ENCODE measurements at places on chromosomes 16 and 17. TPM values are rescaled to one million over a fixed set of nuclear protein-coding genes. Genes with fewer than 3 reads are reported as not detected.

GRCh38 chr17:6588165-6588564, 31.8 kb upstream of the PITPNM3 start:
- DNase-seq = no peak

DNA sequence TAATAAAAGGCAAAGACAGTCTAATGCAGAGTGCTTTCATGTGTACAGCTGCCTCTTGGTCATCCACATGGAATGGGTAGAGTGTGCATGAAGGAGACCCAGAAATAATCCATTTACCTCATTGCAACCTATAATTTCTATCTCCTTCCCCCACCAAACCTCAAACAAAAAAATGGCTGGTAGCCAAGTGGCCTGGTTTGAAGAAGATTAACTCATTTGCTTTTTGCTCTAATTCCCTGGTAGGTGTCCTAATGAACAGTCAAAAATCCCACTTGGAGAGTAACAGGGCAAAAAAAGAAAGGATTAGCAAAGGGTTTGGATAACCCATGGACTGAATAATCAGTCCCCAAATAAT, 13.0 kb upstream of the LYRM9 start:
- no peak for DNase-seq

GRCh38 chr17:660453-660852, 54.2 kb downstream of the VPS53 start:
- no peak for DNase-seq

The HID1 gene
- total RNA-seq = 6.5 TPM

GRCh38 chr16:29686740-29687332, 7.9 kb downstream of the QPRT start:
- DNase-seq = no peak

DNA sequence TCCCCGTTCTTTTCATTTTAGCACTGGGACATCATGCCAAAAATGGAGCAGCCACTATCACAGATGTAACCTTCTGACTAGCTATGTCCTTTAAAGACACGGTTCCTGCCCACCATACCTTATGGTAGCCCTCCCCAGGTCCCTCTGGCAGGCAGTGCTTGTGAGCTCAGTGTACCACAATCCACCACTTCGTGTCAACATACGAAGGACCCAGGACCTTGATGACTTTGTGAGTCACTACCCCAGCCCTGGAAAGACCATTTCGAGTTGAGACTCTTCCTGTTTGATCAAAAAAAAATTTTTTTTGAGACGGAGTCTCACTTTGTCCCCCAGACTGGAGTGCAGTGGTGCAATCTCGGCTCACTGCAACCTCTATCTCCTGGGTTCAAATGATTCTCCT, 21.0 kb upstream of the FLCN start:
- DNase-seq = no peak

- no peak for DNase-seq
These were observed 10.1 kb downstream of the SNX29 start for GRCh38 chr16:11986521-11987057.

DNA sequence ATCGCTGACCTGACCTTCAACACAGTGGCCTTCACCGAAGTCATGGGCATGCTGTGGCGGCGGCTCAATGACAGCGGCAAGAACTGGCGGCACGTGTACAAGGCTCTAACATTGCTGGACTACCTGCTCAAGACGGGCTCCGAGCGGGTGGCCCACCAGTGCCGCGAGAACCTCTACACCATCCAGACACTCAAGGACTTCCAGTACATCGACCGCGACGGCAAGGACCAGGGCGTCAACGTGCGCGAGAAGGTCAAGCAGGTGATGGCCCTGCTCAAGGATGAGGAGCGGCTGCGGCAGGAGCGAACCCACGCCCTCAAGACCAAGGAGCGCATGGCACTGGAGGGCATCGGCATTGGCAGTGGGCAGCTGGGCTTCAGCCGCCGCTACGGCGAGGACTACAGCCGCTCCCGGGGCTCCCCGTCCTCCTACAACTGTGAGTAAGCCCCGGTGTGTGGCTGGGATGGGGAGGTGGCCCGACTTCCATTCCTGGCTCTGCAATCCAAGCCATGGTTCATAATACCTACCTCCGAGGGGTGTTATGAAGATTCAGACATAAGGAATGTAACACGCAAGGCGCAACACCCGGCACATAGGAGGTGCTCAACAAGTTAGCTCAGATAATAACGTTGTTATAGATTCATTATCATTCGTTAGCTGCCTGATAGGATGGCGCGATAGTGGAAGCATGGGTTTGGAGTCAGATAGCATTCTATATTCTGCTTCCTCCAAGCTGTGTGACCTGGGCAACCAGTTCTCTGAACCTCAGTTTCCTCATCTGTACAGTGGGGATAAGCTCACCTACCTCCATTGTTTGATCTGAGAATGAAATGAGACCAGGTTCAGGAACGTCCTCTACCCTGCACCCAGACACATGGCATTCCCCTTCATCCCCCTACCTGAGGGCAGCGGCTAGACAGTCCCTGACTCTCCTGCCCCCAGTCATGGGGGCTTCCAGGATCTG, 4.4 kb downstream of the EPN3 start:
- DNase-seq = no peak

DNA sequence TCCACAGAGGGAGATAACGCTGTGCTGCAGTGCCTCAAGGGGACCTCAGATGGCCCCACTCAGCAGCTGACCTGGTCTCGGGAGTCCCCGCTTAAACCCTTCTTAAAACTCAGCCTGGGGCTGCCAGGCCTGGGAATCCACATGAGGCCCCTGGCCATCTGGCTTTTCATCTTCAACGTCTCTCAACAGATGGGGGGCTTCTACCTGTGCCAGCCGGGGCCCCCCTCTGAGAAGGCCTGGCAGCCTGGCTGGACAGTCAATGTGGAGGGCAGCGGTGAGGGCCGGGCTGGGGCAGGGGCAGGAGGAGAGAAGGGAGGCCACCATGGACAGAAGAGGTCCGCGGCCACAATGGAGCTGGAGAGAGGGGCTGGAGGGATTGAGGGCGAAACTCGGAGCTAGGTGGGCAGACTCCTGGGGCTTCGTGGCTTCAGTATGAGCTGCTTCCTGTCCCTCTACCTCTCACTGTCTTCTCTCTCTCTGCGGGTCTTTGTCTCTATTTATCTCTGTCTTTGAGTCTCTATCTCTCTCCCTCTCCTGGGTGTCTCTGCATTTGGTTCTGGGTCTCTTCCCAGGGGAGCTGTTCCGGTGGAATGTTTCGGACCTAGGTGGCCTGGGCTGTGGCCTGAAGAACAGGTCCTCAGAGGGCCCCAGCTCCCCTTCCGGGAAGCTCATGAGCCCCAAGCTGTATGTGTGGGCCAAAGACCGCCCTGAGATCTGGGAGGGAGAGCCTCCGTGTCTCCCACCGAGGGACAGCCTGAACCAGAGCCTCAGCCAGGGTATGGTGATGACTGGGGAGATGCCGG, 769 bp downstream of the CD19 start:
- no peak for DNase-seq

The CHD9NB gene
- 0.74 TPM for total RNA-seq

DNA sequence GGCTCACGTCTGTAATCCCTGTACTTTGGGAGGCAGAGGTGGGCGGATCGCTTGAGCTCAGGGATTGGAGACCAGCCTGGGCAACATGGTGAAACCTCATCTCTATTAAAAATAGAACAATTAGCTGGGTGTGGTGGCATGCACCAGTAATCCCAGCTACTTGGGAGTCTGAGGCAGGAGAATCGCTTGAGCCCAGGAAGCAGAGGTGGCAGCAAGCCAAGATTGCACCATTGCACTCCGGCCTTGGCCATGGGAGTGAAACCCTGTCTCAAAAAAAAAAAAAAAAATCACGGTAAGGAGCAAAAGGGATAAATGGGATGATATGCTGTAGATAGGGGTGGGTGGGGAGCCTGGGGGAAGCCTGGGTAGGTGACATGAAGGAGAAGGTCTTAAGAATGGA, 20.4 kb upstream of the TMEM98 start:
- DNase-seq = peak; percentile 21

DNA sequence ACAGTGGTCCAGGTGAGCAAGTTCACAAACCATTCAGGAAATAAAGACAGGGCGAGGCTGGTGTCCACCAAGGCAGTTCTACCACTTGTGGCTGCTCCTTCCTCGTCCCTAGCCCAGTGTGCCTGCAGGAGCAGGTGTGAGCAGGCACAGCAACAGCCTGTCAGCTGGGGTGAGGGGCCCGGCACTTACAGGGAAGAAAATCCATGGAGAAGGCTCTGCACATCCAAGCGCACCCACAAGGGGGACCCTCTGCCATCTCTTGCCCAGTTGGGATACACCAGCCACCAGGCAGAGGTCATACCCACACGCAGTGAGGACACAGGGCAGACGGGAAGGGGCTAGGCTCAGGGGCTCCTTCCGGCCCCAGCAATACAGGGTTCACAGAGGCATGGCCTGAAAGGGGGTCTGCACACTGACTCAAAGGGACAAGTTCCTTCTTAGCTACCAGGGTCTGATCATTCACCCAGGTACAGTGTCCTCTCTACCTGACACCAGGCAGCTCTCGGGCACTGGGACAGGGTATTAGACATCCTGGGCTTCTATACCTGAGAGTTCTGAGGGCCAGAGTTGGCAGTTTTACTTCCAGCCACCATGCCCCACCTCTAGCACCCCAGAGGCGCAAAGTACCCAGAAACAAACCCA, 27.0 kb downstream of the CDIP1 start:
- DNase-seq = peak; percentile 42

Data from right cardiac atrium (tissue), 5 donors.